Fibroblast of the conjunctiva (primary cell): ENCODE measurements at places on chromosomes 5 and 9.

- no peak for DNase-seq
These were observed 37.2 kb downstream of the FAM240B start for GRCh38 chr9:38682713-38683112.

GRCh38 chr5:74378464-74378863 lies 262.1 kb downstream of the ENC1 start:
- no peak for DNase-seq

DNA sequence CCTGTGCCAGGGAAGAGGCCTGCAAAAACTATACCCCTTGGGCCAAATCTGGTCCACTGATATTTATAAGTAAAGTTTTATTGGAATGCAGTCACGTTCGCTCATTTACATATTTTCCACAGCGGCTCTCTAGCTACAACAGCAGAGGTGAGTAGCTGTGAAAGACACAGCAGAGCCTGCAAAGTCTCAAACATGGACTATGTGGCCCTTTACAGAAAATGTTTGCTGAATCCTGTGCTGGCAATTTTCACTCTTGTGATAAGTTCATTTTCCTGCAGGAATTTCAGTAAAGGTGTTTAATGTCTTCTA lies 70.1 kb downstream of the EPB41L4B start:
- no peak for DNase-seq

DNA sequence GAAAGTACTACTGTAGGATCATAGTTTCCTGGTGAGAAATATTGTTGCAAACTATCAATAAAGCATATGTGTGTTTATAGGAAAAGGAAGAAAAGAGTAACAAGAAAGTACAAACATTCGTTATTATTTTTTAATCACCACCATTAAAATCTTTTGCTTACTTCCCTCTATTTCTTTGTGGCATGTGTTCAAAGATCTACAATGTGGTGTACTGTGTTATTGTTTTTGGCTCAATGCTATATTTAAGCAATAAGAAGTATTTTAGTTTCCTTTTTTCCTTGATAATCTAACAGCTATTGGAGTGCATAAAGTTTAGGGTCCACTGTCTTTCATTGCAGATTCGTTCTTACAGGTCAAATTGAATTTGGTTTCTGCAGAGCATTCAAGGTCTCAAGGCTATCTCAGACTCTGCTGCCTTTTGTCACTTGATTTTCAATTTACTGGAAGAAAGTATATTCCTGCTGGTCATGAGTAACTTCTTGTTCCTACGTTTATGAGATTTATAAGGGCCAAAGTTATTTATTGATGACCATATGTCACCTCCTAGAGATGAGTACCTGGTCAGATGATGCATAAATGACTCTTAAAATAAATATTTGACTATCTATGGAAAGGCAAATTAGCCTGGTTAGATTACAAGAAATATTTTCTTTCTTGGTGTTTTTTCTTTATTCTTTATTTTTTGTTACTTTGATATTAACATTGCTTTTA lies 323.0 kb downstream of the TMEM167A start:
- DNase-seq = no peak

GRCh38 chr5:33468775-33469435 lies 28.1 kb downstream of the TARS1 start:
- no peak for DNase-seq

GRCh38 chr9:34124926-34125325 lies 1.6 kb downstream of the DCAF12 start:
- no peak for DNase-seq

DNA sequence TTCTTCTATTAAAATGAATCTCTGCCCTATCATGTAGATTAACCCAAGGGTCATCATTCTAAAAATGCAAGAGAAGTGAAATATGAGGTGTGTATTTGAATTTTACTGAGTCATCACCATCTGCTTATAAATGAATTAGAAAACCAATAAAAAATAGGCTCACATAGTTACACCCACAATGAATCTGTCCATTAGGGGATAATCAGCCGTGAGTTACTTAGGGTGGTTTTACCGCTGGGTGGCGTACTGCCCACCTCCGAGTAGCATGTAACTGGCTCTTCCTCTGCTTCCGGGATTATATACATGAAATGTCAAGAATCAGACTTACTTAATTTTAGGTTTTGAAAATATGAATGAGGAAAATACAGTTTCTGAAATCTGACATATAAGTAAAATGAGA lies 332.9 kb upstream of the CCNG1 start:
- DNase-seq = no peak

DNA sequence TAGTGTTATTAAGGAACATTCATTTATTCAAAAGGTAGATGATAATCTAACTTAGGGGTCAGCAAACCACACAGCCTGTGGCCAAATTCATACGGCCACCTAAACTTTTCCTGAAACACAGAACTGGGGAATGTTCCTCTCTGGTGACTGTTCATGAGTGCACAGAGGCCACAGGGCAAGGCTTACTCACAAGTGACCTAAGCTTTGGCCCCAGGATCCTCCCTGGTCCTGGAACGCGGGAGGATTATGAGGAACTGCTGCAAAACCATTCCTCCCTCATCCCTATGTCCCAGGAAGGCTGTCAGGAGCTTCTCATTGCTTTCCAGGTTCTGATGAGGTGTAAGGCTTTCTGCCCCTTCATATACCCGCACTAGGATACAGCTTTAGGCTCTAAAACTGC lies 397.6 kb downstream of the SEMA5A start:
- DNase-seq = no peak

- no peak for DNase-seq
These were observed 92.7 kb upstream of the RUSC2 start for GRCh38 chr9:35397216-35397698.

DNA sequence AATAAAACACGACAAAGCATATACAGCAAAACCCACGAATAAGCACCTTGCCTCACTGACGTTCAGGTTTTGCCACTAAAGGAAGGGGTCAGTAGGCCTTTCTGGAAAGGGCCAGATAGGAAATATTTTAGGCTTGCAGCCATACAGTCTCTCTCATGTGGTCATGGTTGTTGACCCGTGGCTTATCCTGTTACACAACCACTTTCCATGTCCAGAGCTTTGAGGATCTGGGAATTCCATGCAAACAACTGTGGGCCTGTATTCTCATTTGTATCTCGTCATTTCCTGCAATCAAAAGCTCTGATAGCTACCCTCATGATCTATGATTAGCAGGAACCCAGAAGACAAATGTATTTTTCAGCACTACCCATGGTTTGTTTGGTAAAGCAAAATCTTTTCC lies 108.3 kb downstream of the DRD1 start:
- DNase-seq = no peak

- no peak for DNase-seq
These were observed 206.6 kb downstream of the SPOCK1 start for GRCh38 chr5:137292461-137293027.

GRCh38 chr9:132293145-132293721 lies 61.6 kb downstream of the SETX start:
- DNase-seq = no peak

DNA sequence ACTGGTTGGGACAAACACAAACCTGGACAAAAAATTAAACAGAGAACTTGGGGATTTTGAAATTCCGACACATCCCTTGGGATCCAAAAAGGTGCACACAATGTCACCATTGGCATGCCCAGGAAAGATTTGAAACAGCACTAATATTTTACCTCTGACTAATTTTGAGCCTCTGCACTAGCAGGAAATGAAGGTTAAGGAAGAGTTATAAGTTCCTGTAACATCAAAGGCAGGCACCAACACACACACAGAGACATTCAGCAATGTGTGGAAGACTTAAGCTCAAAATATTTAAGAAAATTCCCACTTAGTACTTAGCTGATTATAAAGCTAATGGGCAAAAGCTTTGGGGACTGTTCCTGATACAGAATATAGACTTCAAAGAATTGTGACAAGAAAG lies 247.0 kb downstream of the CDH9 start:
- DNase-seq = no peak

GRCh38 chr5:36111238-36111637 lies 40.4 kb downstream of the LMBRD2 start:
- DNase-seq = no peak

- DNase-seq = no peak
These were observed 84.2 kb upstream of the TNC start for GRCh38 chr9:115202181-115202580.
